ENCODE measurements at places on chromosomes 7 and 10. TPM values are rescaled to one million over a fixed set of nuclear protein-coding genes. Genes with fewer than 3 reads are reported as not detected.

DNA sequence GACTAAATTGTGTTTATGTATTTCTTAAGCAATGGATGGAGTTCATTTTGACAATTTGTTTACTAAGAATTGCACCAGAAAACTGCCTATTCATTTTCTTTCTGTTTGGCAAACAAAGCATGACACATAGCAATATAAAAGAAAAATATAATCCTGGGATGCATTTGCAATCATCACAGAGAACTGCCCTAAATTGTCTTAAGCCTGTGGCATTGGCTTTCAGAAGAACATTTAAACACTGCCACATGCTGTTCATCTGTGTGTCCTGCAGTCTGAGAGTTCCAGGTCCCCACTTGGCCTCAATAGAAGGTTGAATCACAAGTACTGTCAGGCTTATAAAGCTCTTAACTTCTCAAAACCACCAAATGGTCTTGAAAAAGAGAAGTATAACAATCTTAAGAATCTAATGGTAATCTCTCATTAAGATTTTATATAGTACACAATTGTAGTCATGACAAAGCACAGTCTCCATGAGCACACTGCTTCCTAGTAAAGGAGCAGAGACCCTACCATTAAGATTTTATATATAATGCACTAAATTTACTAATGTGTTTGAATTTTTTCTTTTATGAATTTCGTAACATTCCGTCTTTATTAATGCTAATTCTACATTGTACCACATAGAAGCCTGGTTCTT is 29.9 kb downstream of the RNLS start:
- ATAC-seq = peak; percentile 96

GRCh38 chr7:131608116-131608500 is 51.7 kb upstream of the PODXL start:
- ATAC-seq = no peak

DNA sequence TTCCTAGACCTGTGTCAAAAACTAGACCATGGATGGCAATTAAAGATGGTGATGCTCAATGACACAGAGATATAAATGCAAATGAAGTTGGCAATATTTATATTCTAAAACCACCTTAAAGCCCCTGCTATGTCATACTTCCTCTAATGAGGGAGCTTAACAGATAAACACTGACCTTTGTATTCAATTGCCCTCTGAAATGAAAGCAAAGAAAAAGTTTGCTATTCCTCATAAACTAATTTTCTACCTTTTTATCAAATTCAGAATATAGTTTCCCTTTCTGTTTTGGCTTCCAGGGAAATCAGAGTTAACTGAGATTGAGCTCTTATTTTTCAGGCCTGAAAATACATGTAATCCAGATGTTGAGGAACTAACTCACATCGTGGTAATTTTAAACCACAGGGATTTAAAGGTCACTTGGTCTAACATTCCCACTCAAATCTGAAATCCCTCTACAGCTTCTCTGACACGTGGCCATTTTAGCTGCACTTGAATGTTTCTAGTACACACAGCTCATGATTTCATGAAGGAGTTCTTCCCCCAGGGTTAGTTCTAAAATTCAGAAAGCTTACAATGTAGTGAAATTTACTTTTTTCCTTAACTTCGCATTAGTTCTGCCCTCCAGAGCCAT is 37.9 kb upstream of the ABCB5 start:
- ATAC-seq = no peak

- no peak for ATAC-seq
Measured at GRCh38 chr7:130865408-130866236, 131.6 kb upstream of the KLF14 start.

DNA sequence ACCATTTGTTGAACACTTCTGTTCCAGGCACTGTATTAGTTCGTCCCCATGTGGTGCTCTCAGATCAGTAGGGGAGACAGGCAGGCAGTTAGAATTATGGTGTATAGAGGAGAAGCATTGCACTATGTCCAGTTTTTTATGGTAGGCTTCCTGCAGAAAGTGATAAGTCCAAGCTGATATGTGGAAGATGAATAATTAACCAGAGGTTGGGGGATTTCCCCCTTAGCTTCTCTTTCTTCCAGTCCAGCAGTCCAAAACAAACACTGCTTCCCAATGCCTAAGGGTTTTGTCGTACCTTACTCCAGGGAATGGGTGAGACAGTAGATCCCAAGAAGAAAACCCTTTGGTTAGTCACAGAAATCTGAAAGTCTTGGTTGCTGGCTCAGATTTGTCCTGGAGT is 19.2 kb downstream of the HIF1AN start:
- no peak for ATAC-seq

GRCh38 chr10:17871036-17871435 is 61.9 kb downstream of the MRC1 start:
- no peak for ATAC-seq

DNA sequence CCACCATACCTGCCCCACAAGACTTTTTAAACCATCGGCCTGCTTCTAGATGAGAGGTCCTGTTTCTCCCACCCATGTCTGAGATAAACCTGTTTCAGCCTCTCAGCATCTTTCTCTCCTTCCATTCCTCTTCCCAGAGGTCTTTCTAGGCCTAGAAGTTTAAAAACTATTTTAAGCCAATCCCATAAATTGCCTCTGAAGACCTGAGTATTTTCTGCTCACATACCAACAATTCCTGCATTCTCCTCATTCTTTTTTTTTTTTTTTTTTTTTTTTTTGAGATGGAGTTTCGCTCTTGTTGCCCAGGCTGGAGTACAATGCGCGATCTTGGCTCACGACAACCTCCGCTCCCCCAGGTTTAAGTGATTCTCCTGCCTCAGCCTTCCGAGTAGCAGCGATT is 262.9 kb upstream of the AUTS2 start:
- no peak for ATAC-seq

The AOAH gene
- total RNA-seq = 1.7 TPM
